Kidney epithelial cell (primary cell): ENCODE measurements at places on chromosomes 6 and 20.

- DNase-seq = no peak
Measured at GRCh38 chr6:132814716-132815570, 574 bp downstream of the RPS12 start.

- peak; percentile 50 for DNase-seq
Measured at GRCh38 chr6:2476376-2476775, 231.0 kb upstream of the GMDS start.

GRCh38 chr20:43993560-43993959 is 78.9 kb downstream of the TOX2 start:
- no peak for DNase-seq

DNA sequence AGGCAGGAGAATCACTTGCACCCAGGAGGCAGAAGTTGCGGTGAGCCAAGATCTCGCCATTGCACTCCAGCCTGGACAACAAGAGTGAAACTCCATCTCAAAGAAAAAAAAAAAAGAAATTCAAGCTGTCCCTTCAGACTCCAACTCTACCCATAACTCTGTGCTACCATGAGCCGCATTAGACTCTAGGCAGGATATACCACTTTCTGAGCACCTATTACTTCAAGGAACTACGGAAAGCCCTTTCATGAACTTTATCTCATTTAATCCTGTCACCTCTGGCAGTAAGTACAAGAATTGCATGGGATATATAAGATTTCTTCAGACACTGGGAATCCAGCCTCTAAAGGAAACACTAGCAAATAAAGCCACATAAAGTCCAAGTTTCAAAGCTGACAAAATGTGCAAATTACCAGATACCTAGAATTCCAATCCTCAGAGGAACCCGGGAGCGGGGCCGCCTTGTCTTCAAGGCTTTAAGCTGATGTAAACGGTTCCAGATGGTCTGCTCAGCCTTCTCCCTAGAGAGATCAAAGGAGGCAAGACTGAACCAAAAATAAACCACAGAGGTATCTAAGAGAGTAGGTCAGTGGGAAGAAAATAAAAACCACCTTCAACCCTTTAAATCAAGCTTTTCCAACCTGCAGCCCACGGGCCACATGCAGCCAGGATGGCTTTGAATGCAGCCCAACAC is 9.4 kb downstream of the CDK5RAP1 start:
- no peak for DNase-seq

- DNase-seq = no peak
Measured at GRCh38 chr6:109182578-109182977, 87.3 kb downstream of the CEP57L1 start.

- DNase-seq = peak; percentile 80
Measured at GRCh38 chr6:112153926-112154607, 66.7 kb downstream of the FAM229B start.

- DNase-seq = peak; percentile 16
Measured at GRCh38 chr6:132365281-132365907, 35.9 kb downstream of the MOXD1 start.

- DNase-seq = no peak
Measured at GRCh38 chr6:27891320-27891875, 20.8 kb downstream of the OR2B2 start.

- DNase-seq = no peak
Measured at GRCh38 chr6:5160206-5160605, 75.1 kb downstream of the PPP1R3G start.

DNA sequence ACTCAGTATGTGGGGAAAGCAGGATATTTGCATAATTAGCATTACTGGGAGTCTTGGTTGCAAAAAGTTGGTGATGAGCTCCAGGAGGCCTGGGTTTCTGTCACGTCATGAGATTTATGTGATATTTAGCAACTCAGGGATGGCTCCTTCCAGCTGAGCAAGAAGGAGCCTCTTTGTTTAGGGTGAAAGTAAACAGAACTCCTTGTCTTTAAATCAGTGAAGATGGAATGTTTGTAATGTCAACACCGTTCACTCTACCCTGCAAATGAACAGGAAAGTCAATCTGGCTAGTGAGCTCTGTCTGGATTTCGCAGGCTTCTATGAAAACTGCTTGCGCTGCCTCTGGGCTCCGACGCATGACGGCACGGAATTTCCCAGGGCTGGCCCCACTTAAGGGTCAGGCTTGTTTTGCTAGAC is 86.9 kb downstream of the PXDC1 start:
- peak; percentile 2 for DNase-seq

GRCh38 chr20:47365023-47365764 is 8.7 kb upstream of the ZMYND8 start:
- no peak for DNase-seq

- no peak for DNase-seq
Measured at GRCh38 chr6:2714111-2714895, 36.4 kb downstream of the MYLK4 start.

DNA sequence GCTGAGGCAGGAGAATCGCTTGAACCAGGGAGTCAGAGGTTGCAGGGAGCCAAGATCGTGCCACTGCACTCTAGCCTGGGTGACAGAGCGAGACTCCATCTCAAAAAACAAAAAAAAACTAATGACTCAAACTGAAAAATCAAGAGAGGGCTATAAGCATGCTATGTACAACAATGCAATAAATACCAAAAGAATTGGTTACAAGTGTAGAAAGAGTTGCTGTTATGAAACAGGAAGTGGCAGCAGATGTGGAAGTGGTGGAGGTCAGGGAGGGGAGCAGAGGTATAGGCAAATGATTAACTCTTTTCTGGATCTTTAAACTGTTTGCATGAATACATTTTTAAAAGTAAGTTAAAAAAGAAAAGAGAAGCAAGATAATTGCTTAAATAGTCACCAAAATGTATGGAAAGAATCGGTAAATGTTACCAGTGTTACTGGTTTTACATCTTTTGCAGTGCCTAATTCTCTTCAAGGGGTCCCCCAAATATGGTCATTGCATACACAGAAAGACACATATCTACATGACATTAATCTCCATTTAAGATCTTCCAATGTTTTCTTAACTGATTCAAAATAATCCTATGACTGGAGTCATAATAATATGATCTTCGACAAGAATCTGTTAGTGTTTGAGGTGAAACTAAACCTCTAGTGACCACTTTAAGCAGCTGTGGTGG is 15.0 kb downstream of the CALHM6 start:
- DNase-seq = no peak
